ENCODE measurements at places on chromosomes 1 and 21. TPM values are rescaled to one million over a fixed set of nuclear protein-coding genes. Genes with fewer than 3 reads are reported as not detected.

DNA sequence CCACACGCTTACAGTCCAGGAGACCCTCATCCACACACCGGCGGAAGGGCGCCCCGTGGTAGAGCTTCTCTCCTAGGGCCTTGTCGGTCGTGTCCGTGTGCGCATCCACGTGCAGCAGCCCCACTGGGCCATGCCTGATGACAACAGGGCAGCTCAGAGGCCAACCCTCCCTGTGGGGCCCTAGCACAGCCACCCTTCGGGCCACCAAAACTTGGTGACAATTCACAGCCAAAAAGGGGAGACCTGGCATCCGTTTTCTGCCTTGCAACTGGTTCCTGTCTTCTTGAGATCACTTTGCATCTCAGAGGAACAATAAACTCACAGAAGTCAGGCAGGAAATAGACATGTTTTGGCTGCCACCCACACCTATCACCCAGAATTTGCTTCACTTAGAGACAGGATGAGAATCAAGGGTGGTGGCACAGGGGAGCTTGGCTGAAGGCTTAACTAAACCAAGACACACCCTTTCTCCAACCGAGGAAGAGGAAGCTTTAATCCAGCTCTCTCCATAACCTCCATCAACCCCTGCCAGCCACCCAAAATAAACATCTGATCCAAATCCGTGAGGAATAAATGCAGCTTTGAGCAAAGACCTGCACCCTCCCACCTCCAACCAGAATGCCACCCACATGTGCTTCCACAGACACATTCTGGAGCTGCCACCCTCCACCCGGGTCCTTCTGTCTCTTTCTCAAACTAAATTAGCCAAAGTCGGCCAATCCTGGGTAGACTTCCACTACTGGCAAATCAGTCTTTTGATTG is 5.7 kb downstream of the AGMAT start:
- no peak for DNase-seq

GRCh38 chr21:45439161-45439872 is 34.4 kb downstream of the COL18A1 start:
- peak; percentile 61 for DNase-seq

DNA sequence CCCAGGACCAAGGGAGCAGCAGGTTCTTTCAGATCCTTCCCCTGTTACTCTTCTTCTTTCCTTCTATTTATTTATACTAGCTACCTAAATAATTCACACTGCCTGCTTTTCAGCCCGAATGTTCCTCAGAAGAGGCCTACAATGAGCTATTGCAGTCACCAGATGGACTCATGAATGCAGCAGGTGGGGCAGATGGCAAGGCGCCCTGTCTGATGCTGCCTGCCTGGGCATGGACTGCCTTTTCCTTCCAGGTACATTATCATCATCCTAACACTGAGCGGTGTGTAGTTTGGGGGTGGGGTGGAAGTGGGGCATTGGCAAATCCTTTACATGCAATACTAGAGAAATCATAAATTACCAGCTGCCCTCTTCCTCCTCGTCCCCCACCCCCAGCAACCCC is 17.6 kb downstream of the ESRRG start:
- no peak for DNase-seq

Gene FNDC5
- 0.08 TPM for total RNA-seq

Gene ZBED6
- 9.1 TPM for total RNA-seq

Gene MED8
- total RNA-seq = 44.5 TPM

Gene GRIK1
- total RNA-seq = not detected

Gene UMODL1
- total RNA-seq = not detected

DNA sequence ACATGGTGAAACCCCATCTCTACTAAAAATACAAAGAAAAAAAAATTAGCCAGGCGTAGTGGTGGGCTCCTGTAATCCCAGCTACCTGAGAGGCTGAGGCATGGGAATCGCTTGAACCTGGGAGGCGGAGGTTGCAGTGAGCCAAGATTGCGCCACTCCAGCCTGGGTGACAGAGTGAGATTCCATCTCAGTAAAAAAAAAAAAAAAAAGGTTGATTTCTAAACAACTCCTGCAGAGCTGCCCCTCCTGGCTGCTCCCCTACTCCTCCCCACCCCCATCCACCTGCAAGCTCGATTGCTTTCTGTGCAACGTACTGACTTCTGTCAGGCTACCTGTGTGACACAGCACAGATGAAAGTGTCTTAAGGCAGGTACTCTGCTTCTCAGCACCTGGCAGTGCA is 13.3 kb downstream of the ETV3L start:
- no peak for DNase-seq

- DNase-seq = no peak
Observed at GRCh38 chr1:221039616-221040015, 160.4 kb downstream of the HLX start.
